Astrocyte (in vitro differentiated cells and primary cell): ENCODE measurements at places on chromosomes 1 and 21.

GRCh38 chr1:15703562-15703961 lies 19.4 kb downstream of the PLEKHM2 start:
- peak; percentile 94 for DNase-seq

DNA sequence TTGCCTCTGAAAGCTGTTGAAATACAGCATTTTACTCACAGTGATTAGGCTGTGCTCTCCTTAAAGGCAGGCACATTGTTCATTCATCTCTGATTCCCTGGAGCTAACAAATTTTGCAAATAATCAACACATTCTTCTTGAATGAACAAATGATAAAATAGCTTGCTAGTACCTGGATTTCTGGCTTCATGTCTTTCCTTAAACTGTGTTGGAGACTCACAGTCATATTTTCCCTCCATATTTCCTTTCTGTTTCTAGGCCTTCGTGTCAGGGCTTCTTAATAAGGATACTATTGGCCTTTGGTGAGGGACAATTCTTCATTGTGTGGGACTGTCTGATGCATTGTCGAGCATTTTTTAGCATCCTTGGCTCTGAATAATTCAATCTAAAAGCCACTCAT lies 9.7 kb downstream of the HSD11B1 start:
- DNase-seq, result no peak

DNA sequence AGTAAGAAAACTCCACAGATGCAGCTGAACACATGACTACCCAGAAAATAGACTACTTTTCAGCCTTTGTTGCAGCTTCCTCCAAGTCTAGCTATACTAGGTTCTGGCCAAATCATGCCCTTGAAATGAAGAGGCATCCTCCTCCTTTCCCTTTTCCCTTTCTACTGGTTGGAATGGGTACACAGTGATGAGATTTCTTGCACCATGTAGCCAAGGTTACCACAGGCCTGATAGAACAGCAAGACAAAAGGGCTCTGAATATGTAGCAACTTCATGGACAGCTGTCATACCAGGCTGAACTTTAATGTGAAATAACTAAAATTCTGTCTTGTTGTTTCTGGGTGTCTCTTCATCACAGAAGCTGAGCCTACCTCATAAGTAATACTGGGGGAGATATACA lies 146.5 kb downstream of the PDE4B start:
- no peak for DNase-seq

DNA sequence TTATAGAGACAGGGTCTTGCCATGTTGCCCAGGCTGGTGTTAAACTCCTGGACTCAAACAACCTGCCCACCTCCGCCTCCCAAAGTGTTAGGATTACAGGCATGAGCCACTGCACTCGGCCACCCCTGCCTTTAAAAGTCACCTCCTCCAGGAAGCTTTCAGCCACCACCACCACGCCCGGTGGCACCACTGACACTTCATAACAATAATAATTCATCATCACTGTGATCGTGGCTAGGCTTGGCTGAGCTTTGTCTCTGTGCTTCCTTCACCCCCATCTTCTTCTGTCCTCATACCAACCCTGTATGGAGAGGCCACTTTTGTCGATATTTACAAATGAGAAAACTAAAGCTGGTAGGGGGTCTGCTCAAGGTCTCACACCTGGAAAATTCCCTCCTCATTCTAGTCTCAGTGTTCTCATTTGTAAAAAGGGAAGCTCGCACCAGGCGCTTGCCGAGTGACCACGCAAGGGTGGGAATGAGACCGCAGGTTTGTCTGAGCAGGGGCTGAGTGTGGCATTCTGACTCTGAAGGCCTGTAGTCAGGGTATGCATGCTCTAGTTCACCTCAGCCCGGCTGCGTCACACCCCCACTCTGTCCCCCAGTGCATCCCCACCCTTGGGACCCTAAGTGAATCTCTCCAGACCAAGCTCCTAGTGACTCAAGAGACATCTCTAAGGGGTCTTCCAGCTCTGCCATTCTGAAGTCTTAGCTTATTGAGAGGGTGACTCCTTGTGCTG lies 12.9 kb upstream of the EPHA2 start:
- no peak for DNase-seq

GRCh38 chr1:247113094-247113497 lies 8.9 kb upstream of the ZNF669 start:
- DNase-seq, result peak; percentile 43
